Fibroblast of lung (primary cell): ENCODE measurements at places on chromosomes 16 and 17. TPM values are rescaled to one million over a fixed set of nuclear protein-coding genes. Genes with fewer than 3 reads are reported as not detected.

FBXL19 gene
- 13.1 and 14.5 TPM in 2 replicates for total RNA-seq

MFAP4 gene
- 81.3 and 137 TPM in 2 replicates for total RNA-seq

DNA sequence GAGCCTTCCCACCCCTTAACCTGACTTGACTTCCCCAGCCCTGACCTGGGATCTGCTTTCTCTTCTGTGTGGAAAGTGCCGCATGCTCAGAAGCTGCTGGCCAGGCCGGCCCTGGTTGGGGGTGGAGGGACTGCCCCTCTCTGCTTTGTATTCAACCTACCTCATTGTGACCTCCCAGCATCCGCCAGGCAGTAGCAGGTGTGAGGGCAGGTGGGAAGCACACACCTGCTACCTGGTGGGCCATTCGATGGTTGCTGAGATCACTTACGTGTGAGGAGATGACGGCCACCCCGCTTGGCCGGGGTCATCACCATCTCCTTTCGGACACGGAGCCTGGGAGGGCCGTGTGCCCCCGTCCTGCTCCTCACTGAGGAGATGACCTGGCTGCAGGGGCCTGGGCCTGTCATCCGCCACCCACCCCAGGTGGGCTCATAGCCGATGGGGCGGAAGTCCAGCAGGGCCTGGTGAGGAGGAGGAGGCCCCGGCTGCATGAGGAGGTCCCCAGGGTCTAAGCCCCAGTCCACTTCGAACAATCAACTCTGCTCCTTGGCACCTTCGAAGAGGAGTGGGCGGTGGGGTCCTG, 7.1 kb downstream of the CPNE7 start:
- no peak for DNase-seq

DNA sequence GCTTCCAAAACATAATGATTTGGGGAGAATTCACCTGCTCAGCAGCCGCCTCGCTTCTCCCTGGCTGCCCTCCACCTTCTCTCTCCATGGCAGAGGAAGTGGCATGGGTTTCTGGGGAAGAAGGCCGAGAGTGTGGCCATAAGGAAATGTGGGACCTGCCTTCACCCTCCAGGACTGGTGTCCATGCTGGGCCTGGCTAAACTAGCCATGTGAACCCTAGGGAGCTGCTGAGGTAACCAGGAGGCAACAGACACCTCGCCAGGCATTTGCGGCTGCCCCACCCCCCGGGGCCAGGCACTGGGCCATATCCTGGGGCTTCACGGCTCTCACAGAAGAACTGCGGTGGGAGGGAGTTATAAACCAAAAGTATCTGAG, 9.9 kb upstream of the CMTM4 start:
- DNase-seq: no peak

DNA sequence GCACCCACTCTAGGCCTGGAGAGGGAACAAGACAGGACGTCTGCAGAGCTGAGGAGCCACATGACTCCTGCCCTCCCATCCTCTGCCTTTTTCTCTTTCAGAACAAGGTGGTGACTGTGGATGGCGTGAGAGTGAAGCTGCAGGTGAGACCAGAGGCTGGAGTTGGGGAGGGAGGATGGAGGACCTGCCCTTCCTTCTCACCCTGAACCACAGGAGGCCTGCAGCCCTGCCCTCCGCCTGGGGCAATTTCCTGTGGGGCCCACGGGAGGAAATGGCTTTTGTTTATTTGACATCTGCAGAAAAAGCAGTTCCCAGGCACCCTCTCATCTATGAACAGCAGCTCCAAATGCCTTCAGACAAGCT, 5.1 kb downstream of the RAB37 start:
- DNase-seq: no peak
